ENCODE measurements at places on chromosomes 5 and 9.

DNA sequence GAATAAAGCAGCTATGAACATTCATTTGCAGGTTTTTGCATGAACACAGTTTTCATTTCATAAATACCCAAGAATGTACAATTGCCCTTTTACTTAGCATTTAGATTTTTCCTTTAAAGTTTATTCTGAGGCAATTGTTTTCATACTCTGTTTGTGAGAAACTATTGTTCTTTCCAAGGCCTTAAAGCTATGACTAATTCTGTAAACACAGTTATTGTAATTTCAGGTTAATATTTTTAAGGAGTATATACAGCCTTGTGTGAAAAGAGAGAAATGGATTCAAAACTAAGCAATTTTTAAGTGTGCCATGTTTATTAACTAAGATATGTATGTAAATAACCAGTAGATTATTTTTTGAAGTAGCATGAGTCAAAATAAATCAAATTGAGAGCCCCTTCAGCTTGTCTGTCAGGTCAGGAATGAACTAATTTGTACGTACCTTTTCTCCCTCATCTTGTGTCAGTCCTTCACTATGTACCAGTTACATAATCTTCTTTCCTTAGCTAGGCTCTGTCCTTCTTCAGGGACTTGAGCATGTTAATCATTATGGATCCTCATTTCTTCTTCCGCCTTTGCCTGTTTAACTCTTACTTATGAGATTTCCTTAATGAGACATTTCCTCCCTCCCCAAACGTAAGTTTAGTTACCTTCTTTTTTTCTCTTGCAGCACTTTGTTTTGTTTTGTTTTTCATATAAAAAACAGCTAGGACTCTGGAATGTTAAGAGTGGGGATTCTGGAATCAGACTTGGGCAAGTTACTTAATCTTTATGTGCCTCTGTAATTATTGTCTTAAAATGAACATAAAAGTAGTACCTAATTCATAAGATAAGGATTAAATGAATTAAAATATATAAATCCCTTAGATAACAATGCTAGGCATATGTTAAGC lies 63.6 kb downstream of the NIPBL start:
- no peak for DNase-seq

DNA sequence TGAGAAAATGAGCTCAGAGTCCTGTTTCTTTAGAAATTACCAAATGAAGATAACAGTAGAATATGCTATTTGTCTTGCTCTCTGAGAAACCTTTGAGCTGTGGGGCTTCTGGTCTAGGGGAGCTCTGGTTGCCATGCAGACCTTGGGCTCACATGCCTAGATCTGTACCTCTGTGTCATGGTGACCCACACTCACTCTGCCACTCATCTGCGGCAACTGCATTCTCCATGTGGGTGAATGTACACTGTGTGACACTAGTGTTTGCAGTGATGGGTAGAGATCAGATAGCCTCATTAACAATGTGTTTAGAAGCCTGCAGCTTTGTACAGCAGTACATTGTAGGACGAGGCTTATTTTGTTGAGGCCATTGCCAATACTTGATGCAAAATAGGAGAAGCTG lies 521.2 kb downstream of the CHSY3 start:
- no peak for DNase-seq

DNA sequence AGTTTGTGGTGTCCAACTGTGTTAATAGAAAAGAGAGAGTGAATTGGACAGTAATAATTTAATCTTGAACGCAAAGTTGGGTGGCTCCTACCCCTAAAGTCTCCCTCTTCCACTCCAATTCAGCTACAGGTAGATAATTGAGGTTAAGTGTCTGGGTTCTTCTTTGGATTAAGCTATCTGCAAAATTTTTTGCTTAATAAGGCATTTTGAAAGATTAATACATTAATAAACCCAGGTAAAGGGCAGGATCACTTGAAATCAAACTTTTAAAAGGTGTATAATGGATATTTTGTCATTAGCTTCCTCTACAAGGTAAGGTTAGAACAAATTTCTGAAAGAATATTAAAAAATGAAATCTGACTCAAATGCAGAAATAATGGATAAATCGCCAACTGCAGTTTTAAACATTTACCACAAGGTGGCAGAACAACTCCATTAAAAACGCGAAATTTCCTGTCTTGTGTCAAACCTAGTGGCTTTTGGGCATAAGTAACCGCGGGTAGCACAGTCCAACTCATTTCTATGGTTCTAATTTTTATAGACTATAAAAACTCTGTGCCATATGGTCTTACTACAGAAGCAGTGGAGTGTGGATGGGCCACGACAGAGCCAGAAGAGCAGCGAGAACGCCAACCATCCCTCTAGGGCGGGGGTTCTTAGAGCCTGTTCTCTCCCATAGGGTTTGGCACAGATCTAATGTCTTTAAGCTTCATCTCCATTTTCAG lies 276.5 kb downstream of the ARHGEF28 start:
- DNase-seq = no peak

DNA sequence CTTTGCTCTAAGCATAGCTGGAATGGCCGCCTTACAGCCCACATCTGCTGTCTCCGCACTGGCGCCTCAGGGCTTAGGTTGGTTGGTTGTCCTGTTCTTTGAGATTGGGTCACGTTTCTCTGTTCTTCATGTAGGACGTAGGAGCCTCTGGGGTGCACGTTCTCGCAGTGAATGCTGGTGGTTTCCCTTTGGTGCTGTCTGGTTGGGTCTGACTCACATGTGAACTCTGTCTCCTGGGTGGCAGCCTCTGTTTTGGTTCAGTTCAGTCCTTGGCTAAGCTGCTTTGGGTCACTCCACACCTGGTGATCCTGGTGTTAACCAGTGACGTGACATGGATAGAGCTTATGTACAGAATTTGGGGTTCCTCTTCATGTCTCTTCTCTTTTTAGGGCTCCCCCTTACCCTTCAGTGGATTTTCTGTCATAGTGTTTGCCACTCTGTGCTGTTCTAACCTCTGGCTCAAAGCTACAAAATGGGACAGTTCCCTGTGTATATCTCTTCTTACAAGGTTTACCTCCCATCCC lies 12.6 kb upstream of the LPCAT1 start:
- DNase-seq = peak; percentile 67

DNA sequence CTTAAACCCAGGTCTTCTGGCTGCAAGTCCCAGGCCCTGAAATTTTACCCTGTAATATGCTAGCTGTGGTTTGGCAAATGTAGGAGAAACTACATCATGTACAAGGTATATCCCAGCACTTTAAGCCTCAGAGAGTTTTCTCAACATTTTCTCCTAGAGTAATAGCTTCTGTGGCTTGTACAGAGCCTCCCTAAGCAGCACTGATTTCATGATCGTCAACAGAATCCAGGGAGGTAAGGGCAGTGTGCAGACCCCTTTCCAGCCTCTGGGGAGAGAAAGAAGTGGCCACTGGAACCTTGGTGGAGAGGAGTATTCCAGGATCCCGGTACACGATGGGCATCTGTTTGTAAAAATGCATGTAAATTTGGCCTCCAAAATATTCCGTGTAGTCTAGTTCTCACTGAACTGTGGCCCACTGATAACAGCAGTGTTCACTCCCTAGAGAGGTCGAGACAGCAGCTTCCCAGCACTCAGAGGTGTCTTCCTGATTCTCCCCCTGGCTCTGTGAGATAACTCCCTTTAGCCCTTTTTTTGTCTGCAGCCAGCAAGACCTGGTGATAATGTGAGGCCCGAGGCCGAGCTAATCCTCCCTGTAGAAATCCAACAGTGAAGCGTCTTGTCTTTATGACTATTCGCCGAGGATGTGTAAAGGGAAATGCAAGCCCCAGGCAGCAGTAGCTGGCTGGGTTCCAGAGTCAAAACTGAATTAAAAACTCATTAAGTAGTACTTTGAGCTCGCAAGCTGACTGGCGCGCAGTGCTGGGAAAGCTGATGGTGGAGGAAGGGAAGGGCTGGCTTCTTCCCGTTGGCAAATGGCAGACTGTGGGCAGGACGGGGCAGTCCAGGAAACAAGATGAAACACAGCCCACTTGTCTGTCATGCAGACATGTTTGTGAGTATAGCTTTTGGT lies 59.0 kb downstream of the MAP1B start:
- DNase-seq = no peak

DNA sequence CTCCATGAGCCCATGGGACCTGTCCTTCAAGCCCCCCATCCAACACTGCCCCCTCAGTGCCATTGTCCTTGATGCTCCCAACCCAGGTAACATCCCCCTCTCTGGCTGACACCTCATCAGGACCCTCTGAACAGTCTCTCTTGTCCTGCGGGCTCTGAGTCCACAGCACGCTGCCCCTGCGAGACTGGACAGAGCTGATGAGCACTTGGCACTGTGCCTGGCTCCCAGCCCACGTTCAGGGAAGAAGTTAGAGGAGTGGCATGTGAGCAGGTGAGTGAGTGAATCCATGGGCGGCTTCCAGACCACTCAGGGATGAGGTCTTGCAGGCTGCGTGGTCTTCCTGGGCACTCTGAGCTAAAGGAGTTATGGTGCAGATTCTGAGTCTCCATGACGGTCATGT lies 70.7 kb downstream of the PAX5 start:
- no peak for DNase-seq

GRCh38 chr9:131349881-131350563 lies 43.9 kb upstream of the PRRC2B start:
- no peak for DNase-seq

DNA sequence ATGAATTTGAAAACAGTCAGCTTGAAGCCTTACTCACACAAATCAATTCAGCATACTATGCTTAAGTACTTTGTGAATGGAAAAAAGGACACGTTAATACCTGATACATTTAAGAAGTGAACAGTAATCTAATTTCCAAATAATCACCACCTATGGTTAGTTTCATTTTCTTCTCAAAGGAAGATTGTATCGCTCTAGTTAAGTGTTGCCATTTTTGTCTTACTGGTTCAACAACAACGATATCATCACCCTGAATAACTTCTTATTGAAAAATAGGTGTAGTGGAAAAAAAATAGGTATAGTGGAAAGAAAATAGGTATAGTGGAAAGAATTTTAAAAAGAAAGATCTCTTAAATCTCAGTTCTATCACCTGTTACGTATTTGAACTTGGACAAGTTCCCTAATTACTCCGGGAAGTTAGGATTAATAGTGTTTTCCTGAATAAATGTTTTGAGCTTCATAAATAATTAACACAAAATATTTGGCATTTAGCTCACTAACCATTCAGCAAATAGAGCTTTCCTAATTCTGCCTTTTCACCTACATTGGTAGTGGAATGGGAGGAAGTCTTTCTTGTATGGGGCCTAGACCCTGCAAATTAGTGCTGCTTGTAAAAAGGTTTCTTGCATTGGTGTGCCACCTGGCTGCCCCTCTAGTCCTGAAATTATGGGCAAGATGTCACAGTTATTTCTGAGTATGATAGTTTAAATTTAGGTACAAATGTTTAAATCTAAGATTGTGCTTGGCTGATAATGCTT lies 502.6 kb upstream of the NMUR2 start:
- no peak for DNase-seq

GRCh38 chr9:91820949-91821880 lies 128.8 kb downstream of the ROR2 start:
- DNase-seq = no peak

DNA sequence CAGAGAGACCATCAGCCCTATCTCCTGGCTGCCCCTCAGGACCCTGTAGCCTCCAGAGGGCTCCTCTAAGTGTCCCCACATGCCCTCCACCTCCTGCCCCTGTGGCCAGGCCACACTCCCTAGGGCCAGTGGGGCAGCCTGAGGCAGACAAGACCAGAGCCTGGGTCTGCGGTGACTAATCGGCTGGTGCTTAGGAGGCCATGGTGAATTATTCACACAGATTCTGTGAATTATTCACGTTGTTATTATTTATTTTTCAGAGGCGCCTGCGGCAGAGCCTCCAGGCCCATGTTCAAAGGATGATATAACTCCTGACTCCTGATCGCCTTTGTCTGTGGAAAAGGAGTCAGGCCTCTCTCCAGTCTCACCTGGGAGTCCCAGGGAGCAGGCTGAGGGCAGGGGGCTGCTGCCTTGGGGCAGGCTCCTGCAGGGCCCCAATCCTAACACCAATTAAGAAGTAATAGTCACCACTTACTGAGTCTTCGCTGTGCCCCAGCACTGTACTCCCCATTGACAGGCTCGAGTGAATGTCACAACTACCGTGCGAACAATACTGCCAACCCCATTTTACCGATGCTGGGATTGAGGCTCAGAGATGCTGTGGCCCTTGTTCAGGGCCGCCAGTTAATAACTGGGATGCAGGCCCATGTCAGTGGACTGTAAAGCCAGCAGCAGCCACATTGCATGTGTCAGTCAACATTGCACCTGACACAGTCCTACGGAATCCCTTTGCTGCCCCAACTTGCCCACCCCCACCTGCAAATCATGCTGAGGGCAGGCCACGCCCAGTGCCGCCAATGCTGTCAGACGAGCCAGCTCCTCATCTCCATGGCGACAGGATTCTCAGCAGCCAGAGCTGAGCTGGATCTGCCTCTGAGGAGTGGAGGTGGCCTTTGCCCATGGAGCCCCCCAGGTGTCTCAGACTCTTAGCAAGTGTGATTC lies 94.9 kb downstream of the PCDH1 start:
- DNase-seq = no peak

GRCh38 chr5:103211576-103212561 lies 46.7 kb upstream of the MACIR start:
- DNase-seq = no peak

DNA sequence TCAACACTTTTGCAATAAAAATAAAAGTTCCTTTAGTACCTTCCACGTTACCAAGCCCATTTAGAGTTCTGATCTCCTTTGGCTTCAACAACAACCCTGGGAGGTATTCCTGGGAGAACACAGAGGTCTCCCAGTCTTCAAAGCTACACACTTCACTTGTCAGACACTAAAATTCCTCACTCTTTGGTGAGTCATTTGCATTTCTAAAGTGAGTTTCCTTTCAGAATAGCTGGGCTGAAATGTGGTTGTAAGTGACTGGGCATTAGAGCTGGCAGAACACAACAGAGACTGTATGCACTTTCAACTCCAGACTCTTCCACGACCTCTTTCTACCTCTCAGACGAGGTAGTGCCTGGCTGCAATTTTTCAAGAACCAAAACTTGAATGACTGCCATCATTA lies 11.5 kb upstream of the F2RL1 start:
- no peak for DNase-seq

DNA sequence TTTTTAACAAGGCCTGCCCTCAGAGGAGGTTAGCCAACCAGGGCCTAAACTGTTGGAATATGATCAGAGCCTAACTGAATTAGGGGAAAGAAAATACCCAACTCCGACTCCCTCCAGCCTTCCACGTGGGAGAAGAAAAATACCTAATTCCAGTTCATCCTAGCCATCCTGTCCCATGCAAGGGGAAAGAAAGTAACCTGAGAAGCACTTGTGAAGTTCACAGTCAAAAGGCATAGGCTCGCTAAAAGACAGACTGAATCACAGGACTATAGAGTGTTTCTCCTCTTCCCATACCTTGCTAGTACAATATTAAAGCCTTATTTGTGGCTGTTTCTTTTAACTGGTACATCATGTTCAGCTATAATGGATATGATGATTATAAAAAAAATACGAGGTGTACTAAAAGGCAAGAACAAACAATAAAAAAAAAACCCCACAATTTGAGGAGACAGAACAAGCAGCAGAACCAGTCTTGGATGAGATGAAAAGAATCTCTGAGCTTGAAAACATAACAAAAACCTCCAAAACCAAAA lies 18.0 kb upstream of the ATP10B start:
- DNase-seq = no peak

- no peak for DNase-seq
These were observed 228.8 kb downstream of the PLK2 start for GRCh38 chr5:58231041-58231440.

- DNase-seq = no peak
These were observed 679 bp upstream of the KDM4C start for GRCh38 chr9:6757132-6757455.

GRCh38 chr9:35675732-35676392 lies 2.1 kb downstream of the CA9 start:
- no peak for DNase-seq

Data from vagina (tissue), 2 donors.